ENCODE measurements at places on chromosomes 11 and 22. TPM values are rescaled to one million over a fixed set of nuclear protein-coding genes. Genes with fewer than 3 reads are reported as not detected.

The TRIM77 gene
- not detected for total RNA-seq

The SMTNL1 gene
- total RNA-seq: not detected

The OSM gene
- total RNA-seq: not detected

The WEE1 gene
- 28.7 TPM for total RNA-seq

- DNase-seq: peak; percentile 41
Measured at GRCh38 chr22:37242395-37242918, 1.6 kb downstream of the RAC2 start.

DNA sequence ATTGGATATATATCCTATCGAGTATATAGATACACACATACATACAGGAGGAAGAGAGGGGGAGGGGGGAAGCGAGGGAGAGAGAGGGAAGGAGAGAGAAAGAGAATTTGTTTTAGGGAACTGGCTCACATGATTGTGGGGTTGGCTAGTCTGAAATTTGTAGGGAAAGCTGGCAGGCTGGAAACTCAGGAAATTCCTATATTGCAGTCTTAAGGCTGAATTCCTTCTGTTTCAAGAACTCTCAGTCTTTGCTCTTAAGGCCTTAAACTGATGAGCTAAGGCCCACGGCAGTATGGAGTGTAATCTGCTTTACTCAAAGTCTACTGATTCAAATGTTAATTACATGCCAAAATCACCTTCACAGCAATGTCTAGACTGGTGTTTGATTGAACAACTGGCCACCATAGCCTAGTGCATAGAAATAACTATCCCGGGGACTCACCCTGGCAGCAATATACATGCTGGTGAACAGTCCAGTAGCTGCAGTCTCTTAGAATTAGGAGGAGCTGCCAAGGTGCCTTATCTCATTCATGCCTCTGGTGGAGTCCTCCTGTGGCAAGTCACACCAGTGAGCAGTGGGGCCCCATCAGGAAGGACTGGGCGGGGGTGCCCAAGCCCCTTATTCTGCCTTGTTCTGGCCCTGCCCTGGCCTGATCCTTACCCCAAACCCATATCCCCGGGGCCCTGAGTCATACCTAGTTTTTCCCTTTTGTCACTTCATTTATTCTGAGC, 59.7 kb upstream of the AMPD3 start:
- no peak for DNase-seq

- DNase-seq: no peak
Measured at GRCh38 chr11:125938418-125938817, 7.4 kb upstream of the VSIG10L2 start.
